Progenitor cell of endocrine pancreas (in vitro differentiated cells): ENCODE measurements at places on chromosomes 3 and 15. TPM values are rescaled to one million over a fixed set of nuclear protein-coding genes. Genes with fewer than 3 reads are reported as not detected.

DNA sequence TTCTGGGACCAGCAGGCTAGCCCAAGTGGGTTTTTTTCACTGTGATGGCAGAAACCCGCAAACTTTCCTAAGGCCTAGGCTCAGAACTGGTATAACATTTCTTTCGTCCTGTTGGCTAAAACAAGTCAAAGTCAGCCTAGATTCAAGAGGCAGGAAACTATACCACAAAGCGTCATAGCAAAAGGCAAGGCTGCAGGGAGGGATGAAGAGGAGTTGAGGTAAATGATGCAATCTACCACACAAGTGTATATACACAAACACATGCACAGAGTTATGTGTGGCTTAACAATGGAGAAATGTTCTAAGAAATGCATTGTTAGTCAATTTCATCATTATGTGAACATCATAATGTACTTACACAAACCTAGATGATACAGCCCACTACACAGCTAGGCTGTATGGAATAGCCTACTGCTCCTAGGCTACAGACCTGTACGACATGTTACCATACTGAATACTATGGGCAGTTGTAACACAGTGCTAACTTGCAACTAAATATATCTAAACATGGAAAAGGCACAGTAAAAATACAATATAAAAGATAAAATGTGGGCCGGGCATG, 225.6 kb downstream of the TBL1XR1 start:
- no peak overlapping the region for H3K27ac ChIP-seq
- no peaks in the 10 kb centered on the region for H3K36me3 ChIP-seq
- no peaks in the 10 kb centered on the region for H3K4me1 ChIP-seq
- DNase-seq: no peak

- no peaks in the 10 kb centered on the region for H3K36me3 ChIP-seq
- no peak overlapping the region for H3K27ac ChIP-seq
- no peaks in the 10 kb centered on the region for H3K27me3 ChIP-seq
- H3K4me3 ChIP-seq: no peak overlapping the region
- no peak for DNase-seq
- H3K4me1 ChIP-seq: peaks cover 6% of the 10 kb centered on the region
Observed at GRCh38 chr15:24684313-24684712, 8.7 kb downstream of the NPAP1 start.

GRCh38 chr3:192675958-192676649, 51.2 kb downstream of the FGF12 start:
- H3K4me1 ChIP-seq: no peaks in the 10 kb centered on the region
- DNase-seq: no peak
- no peak overlapping the region for H3K4me3 ChIP-seq
- H3K27me3 ChIP-seq: no peaks in the 10 kb centered on the region

The MYZAP gene
- 11.5 and 11.9 TPM in 2 replicates for total RNA-seq

DNA sequence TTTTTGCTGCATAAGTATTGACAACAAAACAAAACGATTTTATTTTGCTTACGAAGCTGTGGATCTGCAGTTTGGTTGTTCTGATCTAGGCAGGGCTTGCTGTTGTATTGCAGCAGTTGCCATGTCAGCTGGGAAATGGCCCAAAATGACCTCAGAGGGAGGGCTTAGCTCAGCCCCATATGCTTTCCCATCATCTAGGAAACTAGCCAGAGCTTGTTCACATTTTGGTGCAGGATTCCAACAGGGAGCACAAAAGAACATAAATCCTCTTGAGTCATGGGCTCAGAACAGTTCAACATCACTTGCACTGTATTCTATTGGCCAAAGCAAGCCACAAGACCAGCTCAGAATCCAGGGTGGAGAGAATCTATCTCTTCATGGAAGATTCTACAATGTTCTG, 42.2 kb upstream of the ROBO2 start:
- H3K27me3 ChIP-seq: no peaks in the 10 kb centered on the region
- DNase-seq: no peak

The CAPN3 gene
- total RNA-seq: 2.9 and 3.7 TPM in 2 replicates

The NTRK3 gene
- not detected in 2 replicates for total RNA-seq

GRCh38 chr15:48855501-48856440, 22.2 kb upstream of the EID1 start:
- no peak overlapping the region for H3K27ac ChIP-seq
- peaks cover 7% of the 10 kb centered on the region for H3K4me1 ChIP-seq
- no peaks in the 10 kb centered on the region for H3K36me3 ChIP-seq
- DNase-seq: no peak

The SLC33A1 gene
- total RNA-seq: 23.2 and 23.7 TPM in 2 replicates
